ENCODE measurements at places on chromosomes 1 and 21.

DNA sequence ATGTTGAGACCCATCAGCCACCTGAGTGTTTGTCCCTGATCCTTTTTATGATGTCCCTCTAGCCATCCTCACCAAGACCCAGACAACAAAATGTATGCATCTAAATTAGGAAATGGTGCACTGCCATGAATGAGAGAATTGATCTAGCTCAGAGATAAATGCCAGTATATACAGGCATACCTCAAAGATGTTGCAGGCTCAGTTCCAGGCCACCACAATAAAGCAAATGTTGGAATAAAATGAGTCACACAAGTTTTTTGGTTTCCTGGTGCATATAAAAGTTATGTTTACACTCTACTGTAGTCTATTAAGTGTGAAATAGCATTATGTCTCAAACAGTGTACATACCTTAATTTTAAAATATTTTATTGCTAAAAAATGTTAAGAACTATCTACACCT, 63.9 kb downstream of the CHIA start:
- DNase-seq: no peak

GRCh38 chr21:38409907-38410306, 88.4 kb downstream of the ERG start:
- DNase-seq: no peak

DNA sequence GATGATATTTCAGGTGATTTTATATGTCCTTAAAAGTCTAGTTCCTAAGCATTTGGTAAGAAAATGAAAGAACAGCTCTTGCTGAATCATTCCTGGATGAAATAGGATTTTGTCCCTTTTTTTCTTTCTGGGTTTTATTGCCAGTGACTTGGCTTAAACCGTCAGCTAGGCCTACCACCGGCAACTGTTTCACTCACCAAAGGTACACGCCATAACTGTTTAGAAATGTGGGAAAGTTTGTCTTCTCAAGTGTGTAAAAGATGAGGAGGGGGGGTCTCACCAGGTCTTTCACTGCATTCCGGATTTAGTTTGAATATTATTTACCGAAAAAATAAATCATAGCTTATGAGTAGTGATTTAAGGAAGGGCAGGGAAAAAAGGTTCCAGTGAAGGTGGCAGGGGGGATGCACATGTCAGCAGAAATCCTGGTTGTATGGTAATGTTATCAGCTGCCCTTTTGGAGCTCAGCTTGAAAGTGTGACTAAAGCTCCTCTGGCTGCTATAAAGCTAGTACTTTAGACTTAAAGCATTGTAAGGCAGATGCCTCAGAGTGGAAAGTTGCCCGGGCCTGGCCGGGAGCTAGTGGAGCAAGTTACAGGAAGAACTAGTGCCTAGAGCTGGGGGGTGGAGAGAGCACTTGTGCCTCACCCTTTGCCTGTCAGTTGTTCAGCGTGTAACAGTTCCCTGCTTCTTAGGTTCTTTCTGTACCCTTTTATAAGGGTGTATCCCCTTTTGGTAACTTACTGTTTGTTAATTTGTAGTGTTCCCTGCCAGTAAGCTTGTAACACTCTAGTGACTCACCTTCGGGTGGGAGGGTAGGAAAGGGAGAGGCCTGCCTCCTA, 3.1 kb downstream of the ATP1A1 start:
- DNase-seq: peak; percentile 80

DNA sequence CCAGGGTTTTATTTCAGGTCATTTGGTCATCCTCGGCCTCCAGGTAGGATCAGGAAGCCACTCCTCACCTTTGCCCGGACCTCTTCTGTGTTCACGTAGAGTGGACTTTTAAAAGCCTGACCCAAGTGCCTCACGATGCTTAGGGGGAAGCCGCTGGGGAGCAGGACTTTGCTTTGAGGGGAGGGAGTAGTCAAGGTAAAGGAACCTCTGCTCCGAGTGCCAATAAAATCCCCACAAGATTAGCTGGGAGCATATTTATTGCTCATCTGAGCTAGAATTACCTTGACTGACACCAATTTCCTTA, 603 bp upstream of the DHRS3 start:
- no peak for DNase-seq

- no peak for DNase-seq
Observed at GRCh38 chr1:160351629-160352028, 8.4 kb downstream of the NCSTN start.

- DNase-seq: no peak
Observed at GRCh38 chr1:68791800-68792199, 294.9 kb upstream of the DEPDC1 start.

GRCh38 chr1:166956057-166956850, 19.1 kb downstream of the ILDR2 start:
- DNase-seq: no peak

DNA sequence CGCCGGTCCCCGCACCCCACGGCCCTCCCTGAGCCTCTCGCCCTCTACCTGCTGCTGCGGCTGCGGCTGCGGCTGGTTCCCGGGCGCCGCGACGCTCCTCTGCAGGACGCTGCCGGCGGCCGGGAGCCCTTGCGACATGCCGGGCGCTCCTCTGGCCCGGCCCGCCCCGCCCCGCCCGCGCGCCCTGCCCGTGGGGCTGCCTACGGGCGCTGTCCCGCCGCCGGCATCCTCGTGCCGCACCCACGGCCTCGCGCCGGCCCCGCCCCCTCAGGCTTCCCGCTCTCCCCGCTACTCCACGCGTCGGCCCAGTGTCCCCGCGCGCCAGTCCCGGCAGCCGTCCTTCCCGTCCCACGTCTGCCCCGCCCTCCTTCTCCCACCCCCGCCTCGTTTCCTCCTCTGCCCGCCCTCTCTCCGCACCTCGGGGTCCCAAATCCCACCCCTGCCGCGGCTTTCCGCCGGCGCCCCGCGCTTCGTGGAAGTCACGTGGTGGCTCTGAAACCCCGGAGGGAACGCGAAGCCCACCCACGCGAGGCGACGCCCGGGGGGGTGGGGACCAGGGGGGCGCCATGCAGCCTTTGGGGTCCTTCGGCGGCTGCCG, at the start of gene BATF3:
Gene BATF3, minus strand, starts transcription at position 216 of the 598 bp plus-strand sequence. Its CDS starts 78 bp downstream, at position 138.
- DNase-seq: peak; percentile 17

GRCh38 chr1:208240662-208241355, 3.4 kb downstream of the PLXNA2 start:
- no peak for DNase-seq

DNA sequence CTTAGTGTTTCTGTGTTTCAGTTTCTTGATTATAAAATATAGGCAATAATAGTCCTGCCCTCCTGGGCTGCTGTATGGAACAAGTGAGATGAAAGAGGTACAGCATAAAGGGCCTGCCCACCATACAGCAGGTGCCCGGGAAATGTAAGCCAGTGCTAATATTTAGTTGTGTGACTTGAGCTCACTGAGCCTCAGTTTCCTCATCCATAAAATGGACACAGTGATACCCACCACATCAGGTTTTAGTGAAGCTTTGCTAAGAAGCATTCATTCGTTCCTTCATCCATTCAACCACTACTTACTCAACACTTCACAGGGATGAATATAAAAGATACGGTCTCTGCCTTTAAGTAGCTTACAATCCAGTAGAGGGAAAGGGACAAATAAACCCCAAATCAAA, 19.9 kb downstream of the CNTN2 start:
- DNase-seq: no peak

DNA sequence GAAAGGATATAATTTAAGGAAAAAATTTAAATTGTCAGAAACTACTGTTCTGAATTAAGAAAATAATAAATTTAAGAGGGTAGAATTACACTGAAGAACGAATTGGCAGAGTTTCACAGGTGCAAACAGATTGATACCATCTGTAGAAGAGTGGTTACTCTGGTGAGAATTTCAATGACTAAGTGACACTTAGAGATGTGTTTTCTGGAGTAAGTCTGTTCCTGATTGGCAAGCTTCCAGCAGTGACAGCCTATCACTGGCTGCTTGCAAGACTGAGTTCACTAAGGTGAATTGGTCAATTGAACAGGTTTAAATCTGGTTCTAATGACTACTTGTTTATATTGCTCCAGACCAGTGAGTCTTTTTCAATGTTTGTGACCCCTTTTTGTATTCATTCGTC, 838.2 kb upstream of the RGS18 start:
- peak; percentile 1 for DNase-seq

DNA sequence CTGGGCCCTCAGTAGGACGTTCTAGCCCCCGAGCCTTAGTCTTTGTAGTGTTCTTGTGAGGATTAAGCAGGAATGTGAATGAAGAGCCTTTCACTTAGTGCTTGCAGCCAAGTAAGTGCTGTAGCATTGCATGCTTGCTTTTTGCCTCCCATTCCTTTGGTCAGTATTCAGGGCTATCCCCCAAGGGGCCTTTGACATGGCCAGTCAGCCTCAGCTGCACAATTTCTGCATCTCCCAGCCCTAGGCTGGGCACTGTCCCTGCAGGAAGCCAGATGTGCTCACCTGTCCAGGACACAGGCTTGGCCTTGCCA, 30.5 kb downstream of the SOX13 start:
- DNase-seq: peak; percentile 16

GRCh38 chr21:29875873-29876272, 63.9 kb downstream of the GRIK1 start:
- DNase-seq: no peak

- DNase-seq: no peak
Observed at GRCh38 chr1:32273391-32274208, 18.3 kb upstream of the HDAC1 start.

DNA sequence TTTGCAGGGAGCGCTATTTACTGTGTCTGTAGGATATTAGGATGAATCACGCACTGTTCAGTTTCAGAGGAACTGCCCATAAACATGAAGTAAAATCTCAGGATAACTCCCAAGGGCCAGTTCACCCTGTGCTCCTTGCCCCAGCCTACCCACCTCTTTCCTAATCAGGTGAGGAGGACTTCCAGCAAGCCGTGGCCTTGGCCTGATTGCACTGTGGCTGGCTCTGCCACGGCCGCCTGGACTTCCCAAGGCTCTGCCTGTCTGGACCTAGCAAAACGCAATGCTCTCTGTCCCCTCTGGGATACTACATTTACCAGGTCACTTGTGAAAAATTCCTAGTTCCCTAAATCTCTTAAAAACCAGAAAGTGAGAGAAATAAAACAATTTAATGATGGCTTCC, 7.4 kb upstream of the ASCL5 start:
- DNase-seq: no peak

DNA sequence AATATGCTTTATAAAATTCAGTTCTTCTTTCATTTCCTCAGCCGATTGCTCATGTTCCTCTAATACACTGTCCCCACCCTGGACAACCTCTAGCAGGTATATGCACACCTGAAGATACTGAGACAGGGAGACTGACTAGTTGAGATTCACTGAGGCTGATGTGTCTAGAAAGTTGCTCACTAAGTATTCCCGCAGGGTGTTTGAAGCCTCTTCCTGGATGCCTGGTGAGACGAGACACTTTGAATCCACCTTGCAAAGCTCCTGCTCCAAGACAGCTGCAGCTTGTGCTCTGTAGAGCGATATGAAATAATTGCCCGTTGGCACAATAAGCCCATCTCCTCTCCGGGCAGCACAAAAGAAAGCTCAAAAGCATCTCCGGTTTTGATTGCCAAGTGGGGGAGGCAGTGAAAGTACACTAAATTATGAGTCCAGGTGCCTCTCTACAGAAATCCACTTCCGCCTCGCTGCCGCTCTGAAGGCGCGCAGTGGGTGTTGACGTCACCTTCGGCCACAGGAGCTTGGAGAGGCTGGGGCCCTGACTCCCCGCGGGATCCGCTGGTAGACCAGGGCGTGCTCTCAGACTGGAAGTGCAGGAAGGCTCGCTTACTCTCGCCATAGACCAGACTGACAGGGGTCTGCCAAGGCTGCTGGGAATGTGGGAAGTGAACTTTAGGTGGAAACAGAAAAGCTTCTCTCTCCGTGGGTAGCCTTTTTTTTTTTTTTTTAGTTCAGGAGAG, 46.3 kb downstream of the GPA33 start:
- DNase-seq: peak; percentile 30

- no peak for DNase-seq
Observed at GRCh38 chr1:201007481-201007880, 16.0 kb downstream of the KIF21B start.

- no peak for DNase-seq
Observed at GRCh38 chr1:6584126-6585080, 4.6 kb downstream of the ZBTB48 start.

- DNase-seq: peak; percentile 50
Observed at GRCh38 chr1:112061901-112062320, 72.4 kb upstream of the KCND3 start.

DNA sequence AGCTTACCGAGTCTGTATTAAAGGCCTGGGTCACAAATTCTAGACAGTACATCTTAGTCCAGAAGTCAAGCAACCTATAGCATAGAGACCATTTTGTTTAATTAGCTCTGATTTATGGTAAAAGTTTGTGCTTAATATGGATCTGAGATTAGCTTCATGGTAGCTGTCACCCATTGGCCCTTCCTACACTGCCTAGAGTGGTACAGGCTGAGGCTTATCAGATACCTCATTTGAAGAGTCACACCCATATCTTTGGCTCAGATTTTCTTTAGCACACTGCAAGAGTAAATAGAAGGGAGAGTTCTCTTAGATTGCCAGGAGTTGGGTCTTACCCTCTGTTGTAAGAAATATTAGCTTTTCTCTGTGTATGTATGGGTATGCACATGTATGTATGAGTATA, 3.6 kb downstream of the AK4 start:
- DNase-seq: no peak

- DNase-seq: no peak
Observed at GRCh38 chr21:46549650-46550049, 55.2 kb downstream of the S100B start.

GRCh38 chr1:180131510-180131909, 23.2 kb upstream of the QSOX1 start:
- peak; percentile 55 for DNase-seq

GRCh38 chr1:89611721-89612120, 21.2 kb upstream of the LRRC8C start:
- DNase-seq: no peak

DNA sequence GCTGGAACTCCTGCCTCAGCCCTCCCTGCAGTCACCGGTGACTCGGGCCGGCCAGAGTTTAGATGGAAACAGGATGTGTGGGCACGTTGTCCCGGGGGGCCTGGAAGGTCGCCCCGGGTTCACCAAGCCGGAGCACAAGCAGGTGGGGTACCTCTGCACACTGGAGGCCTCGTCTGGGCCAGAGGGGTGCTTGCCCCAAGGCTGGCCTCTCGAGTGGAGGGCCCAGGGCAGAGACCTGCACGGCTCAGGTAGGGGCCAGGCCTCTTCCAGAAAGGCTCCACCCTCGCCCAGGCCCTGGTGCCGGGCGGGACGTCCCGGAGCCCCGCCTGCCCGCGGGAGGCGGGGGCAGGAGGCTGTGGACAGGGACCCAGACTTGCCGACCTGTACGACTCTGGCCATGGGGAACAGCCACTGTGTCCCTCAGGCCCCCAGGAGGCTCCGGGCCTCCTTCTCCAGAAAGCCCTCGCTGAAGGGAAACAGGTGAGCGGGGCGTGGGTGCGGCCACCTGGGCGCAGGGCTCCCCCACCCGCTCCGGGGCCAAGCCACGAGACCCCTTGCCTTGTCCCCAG, at the start of gene PLEKHN1:
Gene PLEKHN1, plus strand, starts transcription at position 348 of the 569 bp plus-strand sequence. Its CDS starts 50 bp downstream, at position 398.
- peak; percentile 64 for DNase-seq

DNA sequence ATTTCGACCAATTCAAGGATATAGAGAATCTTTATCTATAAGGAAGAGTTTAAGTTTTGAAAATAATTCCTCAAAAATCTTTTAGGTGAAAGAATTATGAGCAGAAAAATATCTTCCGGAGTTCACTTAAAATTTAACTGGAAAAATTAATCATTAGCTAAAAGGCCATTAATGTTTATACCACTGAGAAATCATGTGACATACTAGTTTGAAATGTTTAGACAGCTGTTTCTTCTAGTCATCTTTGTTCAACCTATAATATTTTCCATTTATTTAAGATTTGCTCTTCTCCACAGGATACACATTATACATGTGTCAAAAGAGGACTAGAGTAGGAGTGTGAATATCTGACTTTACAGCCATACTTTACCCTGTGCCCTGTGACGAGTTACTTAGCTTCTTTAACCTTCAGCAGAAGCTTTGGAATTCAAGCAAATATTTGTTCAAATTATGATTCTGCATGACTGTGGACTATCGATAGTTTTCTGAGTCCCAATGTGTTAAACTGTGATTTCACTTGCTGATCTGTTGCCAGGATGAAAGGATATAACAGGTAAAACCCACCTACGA, 374.8 kb downstream of the BRINP3 start:
- DNase-seq: no peak

Measured in RPMI7951 (cell line).